NCI-H2029 treated with DMSO at 0.1 percent for 48 hours (cell line): ENCODE measurements at places on chromosomes 3 and 15.
A peak's percentile ranks its signal among the peaks of the same experiment; 100 is the strongest.

DNA sequence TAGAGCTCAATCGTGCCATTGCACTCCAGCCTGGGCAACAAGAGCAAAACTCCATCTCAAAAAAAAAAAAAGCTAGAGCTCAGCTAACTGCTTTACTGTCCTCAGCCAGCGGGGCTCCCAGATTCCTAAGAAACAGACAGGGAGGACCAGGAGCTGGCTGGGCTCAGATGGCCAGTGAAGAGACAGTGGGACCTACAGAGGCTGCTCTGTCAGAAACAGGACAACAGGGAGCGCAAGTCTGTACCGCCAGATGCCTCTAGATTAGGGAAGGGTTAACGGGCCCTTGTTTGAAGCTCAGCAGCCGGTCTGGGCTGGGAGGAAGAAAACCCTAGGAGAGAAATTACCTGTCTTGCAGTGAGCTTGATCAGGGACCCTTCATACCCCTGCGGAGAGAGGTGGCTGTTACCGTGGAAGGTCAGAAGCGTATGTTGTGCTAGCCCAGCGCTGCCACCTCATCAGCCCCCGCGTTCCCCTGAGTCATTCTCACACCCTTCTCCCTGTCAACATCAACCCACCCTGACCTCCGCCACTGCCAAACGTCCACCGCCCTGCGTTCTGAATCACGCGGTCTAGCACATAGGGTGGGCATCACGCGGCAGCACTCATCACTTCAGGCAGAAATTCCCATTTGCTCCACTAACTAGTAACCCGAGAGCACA is 25.3 kb downstream of the RBPMS2 start:
- no peak for DNase-seq

DNA sequence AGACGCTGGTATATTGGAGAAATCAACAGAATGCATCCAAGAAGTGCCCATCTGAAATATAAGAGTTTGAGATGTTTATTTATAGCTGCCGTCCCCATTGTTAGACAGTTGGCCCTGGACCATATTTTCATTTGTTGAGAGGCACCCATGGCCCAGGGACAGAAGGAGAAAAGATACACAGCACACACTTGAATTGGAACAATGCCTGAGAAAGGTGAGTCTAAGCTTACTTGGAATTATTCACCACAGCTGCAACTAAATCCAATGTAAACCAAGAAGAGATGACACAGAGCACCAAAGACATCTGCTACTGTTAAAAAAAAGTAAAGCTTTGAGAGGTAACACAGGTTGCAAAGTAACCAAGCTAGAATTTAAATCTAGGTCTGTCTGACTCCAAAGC is 525.5 kb upstream of the NAALADL2 start:
- DNase-seq = peak; percentile 89

- no peak for DNase-seq
Observed at GRCh38 chr15:48084759-48085590, 35.8 kb upstream of the SLC24A5 start.

DNA sequence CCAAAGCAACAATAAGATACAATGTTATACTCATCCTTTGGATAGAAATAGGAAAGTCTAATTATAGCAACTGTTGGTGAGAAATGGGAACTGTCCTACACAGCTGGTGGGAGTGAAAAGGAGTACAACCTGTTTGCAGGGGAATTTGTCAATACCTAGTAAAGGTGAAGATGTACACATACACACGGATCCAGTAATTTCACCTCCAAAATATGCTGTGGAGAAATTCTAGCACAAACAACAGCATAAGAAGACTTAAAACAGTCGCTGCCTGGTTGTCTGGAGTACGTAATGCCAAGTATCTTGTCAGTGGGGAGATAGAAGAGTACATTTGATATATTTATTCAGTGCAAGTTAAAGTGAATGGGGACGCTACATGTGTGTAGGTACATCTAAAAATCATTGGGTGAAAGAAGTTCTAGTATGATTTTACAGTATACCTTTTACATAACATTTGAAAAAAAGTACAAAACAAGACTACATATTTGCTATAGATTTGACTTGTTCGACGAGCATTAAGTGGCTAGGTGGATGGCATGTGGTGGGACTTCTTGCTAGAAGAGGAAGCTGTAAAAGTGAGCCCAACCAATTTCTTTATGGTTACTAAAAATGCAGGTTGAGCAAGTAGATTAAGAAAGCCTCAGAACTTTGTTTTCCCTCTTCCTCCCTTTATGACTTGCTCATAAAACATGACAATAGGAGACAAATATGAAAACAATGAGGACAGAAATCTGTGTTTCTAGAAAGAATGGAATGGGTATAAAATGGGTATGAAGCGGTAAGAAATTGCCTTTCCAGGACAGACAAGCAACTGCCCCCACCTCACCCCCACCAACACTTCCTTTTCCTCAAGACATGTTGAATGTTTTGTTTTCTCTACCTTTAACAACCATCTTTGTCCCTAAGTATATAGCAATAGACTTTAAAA is 50.2 kb upstream of the CCR4 start:
- DNase-seq = no peak

- no peak for DNase-seq
Observed at GRCh38 chr3:71977525-71977924, 192.6 kb upstream of the PROK2 start.

GRCh38 chr3:74537164-74537563 is 77.3 kb downstream of the CNTN3 start:
- DNase-seq = no peak
